GM20000 (cell line): ENCODE measurements at places on chromosomes 7 and 10.

DNA sequence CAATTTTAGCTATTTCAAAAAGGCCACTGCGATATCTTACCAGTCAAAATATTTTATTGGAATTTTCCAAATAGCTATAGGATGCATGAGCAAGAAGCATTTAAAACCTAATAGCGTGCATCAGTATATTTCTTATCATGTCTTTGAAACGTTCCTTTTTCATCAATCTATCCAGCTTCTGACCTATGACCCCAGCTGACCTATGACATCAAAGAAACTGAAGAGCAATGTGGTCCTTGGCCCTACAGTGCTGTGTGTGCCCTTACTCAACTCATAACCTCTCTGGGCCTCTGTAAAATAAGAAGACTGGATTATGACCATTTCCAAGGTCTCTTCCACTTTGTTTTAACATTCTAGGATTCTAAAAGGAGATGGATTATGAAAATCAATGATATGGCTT is 118.2 kb downstream of the ZNF22 start:
- no peak for DNase-seq

GRCh38 chr10:85060944-85061343 is 732.6 kb downstream of the CCSER2 start:
- no peak for DNase-seq

- DNase-seq, result no peak
Measured at GRCh38 chr10:111104811-111105210, 28.0 kb downstream of the ADRA2A start.

DNA sequence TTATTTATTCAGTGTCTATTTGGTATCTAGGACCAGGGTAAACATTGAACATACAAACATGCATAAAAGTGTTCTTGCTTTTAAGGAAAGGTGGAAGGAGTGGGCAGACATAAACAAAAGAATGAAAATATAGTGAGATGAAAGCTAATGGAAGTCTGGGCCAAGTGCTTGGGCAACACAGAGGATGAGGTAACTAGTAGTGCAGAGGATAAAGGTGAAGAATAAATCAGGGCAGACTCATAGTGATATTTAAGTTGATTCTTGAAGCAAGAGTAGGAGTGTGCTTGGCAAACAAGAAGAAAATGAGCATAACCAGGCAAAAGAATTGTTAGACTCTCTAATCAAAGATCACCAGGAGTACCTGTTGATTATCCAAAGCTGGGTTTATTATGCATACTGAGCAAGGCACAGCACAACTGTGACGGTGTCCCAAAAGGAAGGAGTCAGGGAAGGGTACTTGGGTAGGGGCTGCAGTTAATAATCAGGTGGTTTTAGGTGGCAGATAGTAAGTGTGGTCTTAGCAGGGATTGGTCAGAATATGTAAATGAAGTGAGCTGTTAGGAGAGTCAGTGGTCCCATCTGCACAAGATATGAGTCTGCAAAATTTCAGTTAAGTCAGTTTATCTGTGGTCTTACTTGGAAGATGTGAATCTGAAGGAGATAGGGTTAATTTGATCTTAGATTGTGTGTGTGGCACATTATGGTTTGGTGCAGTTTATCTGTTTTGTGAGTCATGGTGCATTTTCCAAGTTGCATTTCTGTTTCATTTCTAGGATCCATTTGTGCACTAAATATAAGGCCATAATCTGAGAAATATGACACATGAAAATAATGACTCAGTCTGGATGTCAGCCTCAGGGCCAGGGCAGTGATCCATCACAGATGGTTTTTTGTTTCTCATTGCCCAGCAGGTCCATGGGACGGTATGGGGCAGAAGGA is 30.6 kb upstream of the TAX1BP1 start:
- no peak for DNase-seq

- DNase-seq, result no peak
Measured at GRCh38 chr7:105677410-105677730, 96.1 kb upstream of the EFCAB10 start.

GRCh38 chr10:67772894-67773511 is 65.0 kb downstream of the DNAJC12 start:
- DNase-seq, result peak; percentile 64

GRCh38 chr10:10897400-10897799 is 120.3 kb upstream of the CELF2 start:
- DNase-seq, result no peak

DNA sequence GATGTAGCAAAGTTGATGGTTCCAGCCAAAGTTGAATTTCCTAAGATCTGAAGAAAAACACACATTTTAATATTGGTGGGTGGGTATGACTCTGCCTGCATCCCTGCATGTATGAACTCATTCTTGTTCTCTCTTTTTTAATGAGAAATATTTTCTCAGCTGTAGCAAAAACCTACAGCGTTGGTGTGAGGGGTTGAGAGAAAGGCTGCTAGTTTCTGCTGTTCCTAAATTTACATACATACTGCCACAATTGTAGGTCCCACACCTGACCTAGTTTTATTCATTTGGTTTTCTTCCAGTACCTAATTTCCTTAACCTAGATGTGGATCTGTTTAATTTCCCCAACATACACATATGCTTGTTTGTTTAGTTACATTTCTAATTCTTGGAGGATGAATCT is 4.6 kb downstream of the AGFG2 start:
- no peak for DNase-seq

GRCh38 chr7:23964715-23965114 is 254.7 kb downstream of the STK31 start:
- no peak for DNase-seq
